ENCODE measurements at places on chromosomes 5 and 9. TPM values are rescaled to one million over a fixed set of nuclear protein-coding genes. Genes with fewer than 3 reads are reported as not detected.

DNA sequence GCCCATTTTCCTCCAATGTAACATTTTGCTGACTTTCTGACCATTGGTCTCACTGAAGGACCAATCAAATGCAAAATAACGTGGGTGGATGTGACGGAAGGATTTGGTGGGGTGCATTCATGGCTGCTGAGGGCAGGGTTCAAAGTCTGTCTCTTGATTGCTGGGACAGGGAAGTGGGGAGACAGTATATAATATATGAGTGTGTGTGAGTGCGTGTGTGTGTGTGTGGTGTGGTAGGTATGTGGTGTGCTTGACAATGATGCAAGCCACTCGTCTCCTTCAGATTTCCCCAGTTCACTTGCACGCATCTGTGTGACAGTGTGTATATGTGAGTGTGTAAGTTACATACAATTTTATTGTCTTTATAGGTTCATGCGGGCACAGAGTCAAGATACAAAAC, 477.3 kb downstream of the DIRAS2 start:
- H3K4me3 ChIP-seq = no peak overlapping the region
- no peaks in the 10 kb centered on the region for H3K27me3 ChIP-seq
- no peak for DNase-seq
- H3K36me3 ChIP-seq = no peaks in the 10 kb centered on the region

- H3K36me3 ChIP-seq = no peaks in the 10 kb centered on the region
- H3K4me1 ChIP-seq = peaks cover 3% of the 10 kb centered on the region
- H3K27me3 ChIP-seq = no peaks in the 10 kb centered on the region
- H3K4me3 ChIP-seq = no peak overlapping the region
- DNase-seq = no peak
These were observed 72.6 kb upstream of the EQTN start for GRCh38 chr9:27369591-27369990.

- H3K27me3 ChIP-seq = no peaks in the 10 kb centered on the region
- peak overlapping the region; percentile 95 for H3K27ac ChIP-seq
- peak overlapping the region; percentile 97 for H3K4me3 ChIP-seq
These were observed 911 bp upstream of the PIK3R1 start for GRCh38 chr5:68214482-68215207.

GRCh38 chr5:83767409-83767992, 46.8 kb upstream of the HAPLN1 start:
- no peaks in the 10 kb centered on the region for H3K27me3 ChIP-seq
- no peaks in the 10 kb centered on the region for H3K4me1 ChIP-seq
- H3K4me3 ChIP-seq = no peak overlapping the region

The FGF10 gene
- polyA plus RNA-seq = 0.50 TPM

The KCNV2 gene
- not detected for polyA plus RNA-seq
